ENCODE measurements at places on chromosomes 7 and 10.

DNA sequence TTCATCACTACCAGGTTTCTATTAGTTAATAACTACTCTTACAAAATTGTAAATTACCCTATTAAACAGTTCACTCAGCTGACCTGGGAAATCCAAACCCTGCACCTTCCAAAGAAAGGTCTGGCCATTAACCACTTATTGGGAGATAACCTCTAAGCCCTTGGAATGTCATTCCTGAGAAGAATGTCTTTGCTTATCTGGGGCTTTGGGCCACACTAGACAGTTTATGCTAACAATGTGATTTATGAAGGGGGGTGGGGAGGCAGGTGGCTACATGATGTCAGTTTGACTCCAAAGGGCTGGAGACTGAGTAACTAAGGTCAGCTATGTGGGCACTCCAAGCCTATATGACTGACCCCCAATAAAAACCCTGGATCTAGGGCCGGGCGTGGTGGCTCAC, 50.7 kb downstream of the AKR1D1 start:
- DNase-seq, result no peak

DNA sequence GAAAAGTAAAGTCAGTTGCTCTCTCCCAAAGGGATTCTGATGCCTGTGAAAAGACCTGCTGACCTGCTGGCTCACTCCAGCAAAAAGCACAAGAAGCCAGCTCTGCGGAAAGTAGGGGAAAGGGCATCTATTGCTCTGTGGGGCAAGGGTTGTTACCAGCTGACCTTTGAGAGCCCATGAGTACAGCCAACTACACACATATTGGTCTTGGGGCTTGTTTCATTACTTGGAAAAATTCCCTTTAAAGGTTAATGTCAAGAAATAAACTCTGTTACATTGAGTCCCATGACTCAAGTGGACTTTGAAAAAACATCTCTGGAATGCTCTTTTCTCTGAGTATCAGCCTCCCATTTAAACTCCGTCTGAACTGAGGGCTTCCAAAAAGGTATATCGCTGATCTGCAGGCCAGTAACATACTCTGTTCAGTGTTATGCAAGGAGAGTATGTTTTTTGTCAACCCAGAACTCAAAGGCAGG, 53.2 kb downstream of the PANK1 start:
- no peak for DNase-seq

DNA sequence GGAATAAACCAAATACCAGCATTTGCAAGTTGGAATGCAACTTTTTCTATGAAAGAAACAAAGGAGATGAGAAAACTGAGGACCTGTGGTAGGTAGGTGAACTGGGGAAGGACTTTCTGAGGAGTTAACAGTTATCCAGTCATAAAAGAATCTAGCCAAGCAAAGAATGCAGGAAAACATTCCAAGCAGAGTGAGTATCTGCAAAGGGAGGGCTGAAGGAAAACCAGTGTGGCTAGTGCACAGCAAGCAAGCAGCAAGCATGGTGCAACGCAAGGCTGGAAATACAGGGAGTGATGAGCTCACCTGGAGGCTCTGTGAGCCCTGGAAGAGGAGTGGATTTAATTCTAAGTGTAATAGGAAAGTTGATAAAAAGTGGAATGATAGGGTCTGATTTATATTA, 44.0 kb downstream of the RTKN2 start:
- no peak for DNase-seq

DNA sequence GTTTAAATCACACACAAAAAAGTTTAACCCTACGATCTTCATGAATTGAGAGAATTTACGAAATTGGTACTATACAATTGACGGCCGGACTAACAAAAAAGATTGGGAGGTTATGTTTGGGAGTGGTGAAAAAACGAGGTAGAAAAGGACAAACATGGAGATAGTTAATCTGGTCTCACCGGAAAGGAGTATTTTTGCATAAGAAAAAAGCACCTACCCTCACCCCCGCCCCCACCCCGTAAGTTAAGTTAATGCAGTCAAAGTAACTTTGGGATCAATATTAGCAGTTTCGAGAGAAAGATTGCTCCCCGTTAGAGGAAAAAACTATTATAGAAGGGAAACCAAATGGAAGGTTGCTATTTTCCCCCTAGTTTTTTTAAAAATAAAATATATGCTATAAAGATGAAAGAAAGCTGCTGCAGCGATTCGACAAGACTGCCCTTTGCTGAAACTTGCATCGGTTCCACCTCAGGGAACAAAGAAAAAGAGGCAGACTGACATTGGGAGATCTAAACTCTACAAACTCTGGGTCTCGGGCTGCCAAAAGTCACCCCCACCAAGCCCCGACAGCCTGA, 3.5 kb downstream of the SP8 start:
- no peak for DNase-seq

DNA sequence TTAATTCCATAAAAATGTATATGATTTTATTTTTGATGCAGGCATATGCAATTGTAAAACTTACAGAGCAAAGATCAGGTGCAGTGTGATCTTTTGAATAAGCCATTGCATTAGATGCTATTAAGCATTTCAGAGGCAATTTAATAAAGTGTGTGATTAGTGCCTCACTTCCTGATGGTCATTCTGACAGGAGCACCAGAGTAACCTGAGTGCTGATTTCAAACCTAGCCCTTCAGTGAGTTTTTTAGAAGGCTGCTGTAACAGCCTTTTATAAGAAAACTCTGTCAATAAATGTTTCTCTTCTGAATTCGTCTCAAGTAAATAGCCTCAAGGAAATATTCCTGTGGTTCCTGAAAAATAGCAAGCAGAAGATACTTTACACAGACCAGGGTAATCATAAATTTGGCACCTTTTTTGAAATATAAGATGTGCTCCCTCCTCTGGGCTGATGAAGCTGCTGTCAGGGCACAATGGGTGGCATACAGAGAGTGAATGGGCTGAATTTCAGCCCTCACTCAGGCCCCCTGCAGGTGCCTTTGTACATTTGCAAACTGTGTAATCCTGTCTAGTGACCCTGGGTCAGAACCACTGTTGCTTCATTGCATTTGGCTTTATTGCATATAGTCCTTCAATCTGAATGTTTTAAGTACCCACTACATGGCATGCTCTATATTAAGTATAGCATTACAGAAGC, 193.7 kb upstream of the CSTF2T start:
- DNase-seq, result no peak
